ENCODE measurements at places on chromosomes 7 and 10.

DNA sequence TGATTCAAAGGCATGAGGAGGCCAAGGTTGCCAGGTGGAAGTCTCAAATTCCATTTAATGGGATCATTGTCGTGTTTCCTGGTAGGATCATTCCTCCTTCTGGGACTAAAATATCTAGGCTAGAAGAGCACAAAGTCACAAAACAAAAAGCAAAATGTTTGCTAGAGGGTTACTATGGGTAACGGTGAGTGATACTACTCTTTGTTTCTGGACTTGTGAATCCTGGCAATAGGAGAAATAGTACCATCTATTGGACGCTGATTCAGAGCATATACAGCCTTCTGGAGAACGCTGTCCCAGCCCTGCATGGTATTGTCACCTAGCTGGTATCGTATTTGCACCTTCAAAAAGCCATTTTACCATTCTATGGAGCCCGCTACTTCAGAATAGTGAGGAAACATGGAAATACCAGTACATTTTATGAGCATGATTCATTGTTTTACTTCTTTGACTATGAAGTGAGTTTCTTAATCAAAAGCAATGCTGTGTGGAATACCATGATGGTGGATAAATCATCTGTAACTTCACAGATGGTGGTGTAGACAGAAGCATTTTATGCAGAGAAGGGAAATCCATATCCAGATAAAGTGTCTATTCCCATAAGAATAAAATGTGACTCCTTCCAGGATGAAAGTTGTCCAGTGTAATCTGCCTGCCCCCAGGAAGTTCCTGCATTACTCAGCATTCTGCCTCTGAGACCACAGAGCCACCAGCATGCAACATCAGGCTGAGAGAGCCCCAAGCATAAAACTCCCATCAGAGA, 361.0 kb downstream of the ETV1 start:
- no peak for DNase-seq

DNA sequence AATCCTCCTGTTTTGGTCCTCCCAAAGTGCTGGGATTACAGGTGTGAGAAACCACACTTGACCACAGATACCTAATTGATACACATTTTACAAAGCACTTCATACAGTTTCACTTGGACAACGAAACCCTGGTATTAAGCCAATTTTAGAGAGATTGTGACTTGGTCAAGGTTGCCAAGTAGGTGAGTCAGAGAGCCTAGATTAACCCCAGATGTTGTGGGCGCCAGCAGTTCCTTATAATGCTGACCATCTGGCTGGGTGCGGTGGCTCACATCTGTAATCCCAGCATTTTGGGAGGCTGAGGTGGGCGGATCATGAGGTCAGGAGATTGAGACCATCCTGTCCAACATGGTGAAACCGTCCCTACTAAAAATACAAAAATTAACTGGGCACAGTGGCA, 4.9 kb upstream of the PHKG1 start:
- DNase-seq, result no peak

GRCh38 chr10:130127364-130128061, 8.7 kb upstream of the GLRX3 start:
- DNase-seq, result peak; percentile 34

- DNase-seq, result no peak
These were observed 117.4 kb downstream of the CREB5 start for GRCh38 chr7:28529755-28530154.
